ENCODE measurements at places on chromosomes 1 and 21.
A peak's percentile ranks its signal among the peaks of the same experiment; 100 is the strongest.

- DNase-seq, result no peak
Observed at GRCh38 chr1:234127026-234127671, 222.7 kb downstream of the SLC35F3 start.

GRCh38 chr1:61887931-61888564 is 145.8 kb downstream of the PATJ start:
- no peak for DNase-seq

GRCh38 chr1:234244482-234244881 is 128.8 kb upstream of the COA6 start:
- no peak for DNase-seq

- no peak for DNase-seq
Observed at GRCh38 chr1:94317790-94318188, 80.4 kb upstream of the ARHGAP29 start.

- no peak for DNase-seq
Observed at GRCh38 chr1:53502641-53503432, 43.6 kb downstream of the DMRTB1 start.

GRCh38 chr1:53196485-53197290 is at the start of gene CPT2:
Gene CPT2, plus strand, starts transcription at chr1:53196824. Its CDS starts 120 bp downstream, at chr1:53196944.
- peak; percentile 92 for DNase-seq

DNA sequence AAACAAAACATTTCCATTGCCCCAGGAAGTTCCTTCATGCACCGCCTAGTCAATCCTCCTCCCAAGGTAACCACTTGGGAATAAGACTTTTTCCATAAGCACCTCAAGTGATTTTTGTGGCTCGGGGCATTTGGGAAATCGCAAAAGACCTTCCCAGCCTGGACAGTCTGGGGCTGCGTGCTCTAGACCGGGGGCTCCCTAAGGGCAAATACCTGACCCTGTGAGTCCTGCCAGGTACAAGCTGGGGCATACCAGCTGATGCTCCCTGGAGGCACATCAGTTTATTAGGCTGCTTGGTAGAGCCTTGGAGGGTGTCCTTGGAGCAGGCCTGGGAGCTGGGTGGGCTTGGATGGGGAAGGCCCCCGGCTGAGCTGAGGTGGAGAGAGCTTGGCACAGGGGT is 34.4 kb downstream of the ALPL start:
- DNase-seq, result no peak

- no peak for DNase-seq
Observed at GRCh38 chr1:99650773-99651437, 5.0 kb downstream of the PALMD start.

DNA sequence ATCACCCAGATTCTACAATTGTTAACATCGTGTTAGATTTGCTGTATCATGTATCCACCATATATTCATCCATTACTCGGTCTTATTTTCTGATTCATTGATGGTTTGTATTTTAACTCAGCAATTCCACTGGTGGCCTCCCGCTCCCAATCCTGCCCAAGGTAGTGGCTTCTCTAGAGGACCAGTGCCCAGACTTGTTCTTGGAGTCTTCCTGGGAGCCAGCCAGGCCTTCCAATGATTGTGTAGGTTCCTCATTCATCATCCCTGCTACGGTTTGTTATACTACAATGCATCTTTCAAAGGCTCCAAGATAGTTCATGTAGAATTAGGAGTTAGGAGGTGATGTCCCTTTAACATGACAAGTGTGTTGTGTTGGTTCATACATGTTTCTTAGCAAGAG is 451.1 kb downstream of the SETD4 start:
- no peak for DNase-seq

DNA sequence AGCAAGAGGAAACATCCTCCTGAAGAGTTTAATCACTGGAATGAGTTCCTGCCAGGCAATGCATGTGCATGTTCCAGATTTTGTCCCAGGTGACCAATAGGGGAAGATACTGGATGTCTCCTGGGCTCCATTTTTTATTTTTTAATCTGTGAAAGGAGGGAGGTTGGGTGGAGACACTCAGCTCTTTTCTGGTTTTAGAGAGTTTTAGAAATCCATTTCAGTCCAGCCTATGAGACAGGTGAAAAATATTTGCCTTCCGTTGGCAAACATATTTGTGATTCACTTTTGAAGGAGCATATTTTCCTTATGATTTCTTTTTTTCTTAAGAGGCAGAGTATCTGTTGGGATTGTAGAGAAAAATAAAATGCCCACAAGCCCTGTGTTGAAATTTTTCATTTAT is 70.7 kb downstream of the ABCA4 start:
- no peak for DNase-seq

GRCh38 chr1:12387641-12388040 is 157.8 kb downstream of the VPS13D start:
- no peak for DNase-seq

GRCh38 chr1:172746091-172746949 is 87.4 kb downstream of the FASLG start:
- peak; percentile 81 for DNase-seq
